ENCODE measurements at places on chromosomes 3 and 15. TPM values are rescaled to one million over a fixed set of nuclear protein-coding genes. Genes with fewer than 3 reads are reported as not detected.

DNA sequence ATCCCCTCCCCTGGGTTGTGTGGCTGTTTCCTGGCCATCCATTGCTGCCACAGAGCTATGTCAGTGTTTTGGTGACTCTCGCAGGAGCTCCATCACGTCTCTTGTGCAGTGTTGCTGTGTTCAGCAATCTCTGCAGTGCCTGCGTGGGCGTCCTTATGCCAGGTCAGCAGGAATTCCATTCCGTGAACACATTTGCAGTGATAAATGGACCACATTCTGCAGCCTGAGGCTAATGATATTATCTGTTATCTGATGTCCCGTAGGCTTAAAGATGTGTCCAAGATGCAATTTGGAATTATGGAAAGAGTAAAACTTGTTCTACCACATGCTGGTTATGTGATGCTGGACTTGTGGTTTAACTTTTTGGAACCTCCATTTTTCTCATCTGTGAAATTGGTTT lies 25.5 kb upstream of the COL6A6 start:
- no peak for DNase-seq

DNA sequence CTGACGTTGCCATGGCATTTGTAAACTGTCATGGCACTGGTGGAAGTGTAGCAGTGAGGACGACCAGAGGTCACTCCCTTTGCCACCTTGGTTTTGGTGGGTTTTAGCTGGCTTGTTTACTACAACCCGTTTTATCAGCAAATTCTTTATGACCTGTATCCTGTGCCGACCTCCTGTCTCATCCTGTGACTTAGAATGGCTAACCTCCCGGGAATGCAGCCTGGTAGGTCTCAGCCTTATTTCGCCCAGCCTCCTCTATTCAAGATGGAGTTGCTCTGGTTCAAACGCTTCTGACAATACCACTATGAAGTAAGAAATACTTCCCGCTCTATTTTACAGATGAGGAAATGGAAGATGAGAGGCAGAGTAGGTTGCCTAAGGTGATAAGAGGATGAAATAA lies 16.6 kb downstream of the PAQR9 start:
- no peak for DNase-seq

DNA sequence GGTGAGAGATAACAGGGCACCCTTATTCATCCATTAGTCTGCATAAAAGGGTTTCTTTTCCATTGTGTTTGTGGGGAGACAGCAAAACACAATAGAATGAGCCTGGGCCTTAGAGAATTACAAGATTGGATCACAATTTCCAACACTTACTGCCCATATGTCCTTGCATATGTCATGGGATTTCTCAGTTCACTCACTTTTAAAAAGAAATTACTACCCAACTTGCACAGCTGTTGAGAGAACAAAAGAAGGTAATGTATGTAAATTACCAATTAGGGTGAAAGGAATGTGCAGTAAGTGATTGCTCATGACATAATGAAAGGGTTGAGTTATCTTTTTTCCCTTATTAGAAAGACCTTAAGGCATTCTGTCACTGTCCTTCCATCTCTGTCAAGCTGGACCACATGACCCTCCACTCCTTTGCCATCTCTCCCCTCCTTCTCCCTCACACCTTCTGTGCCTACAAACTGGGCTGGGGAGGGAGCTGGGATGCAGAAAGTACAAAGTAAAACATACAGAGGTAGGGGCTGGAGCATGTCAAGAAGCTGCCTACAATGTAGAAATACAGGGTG lies 244.2 kb downstream of the ZMAT3 start:
- no peak for DNase-seq

- DNase-seq, result no peak
Measured at GRCh38 chr3:51896607-51897305, 6.4 kb downstream of the IQCF1 start.

GRCh38 chr3:2141482-2141881 lies 42.8 kb downstream of the CNTN4 start:
- DNase-seq, result no peak

CYP8B1 gene
- not detected for total RNA-seq

KLHDC8B gene
- 22.4 TPM for total RNA-seq

Data from thoracic aorta (tissue), 2 donors.